Left forelimb (tissue), 1 donor: ENCODE measurements at places on chromosomes 7 and 10.
A peak's percentile ranks its signal among the peaks of the same experiment; 100 is the strongest.

- DNase-seq, result no peak
These were observed 74.9 kb downstream of the PCGF5 start for GRCh38 chr10:91295346-91295745.

GRCh38 chr7:132255898-132256297, 320.4 kb downstream of the PLXNA4 start:
- DNase-seq, result no peak

GRCh38 chr10:88544140-88544870, 38.8 kb downstream of the RNLS start:
- no peak for DNase-seq

DNA sequence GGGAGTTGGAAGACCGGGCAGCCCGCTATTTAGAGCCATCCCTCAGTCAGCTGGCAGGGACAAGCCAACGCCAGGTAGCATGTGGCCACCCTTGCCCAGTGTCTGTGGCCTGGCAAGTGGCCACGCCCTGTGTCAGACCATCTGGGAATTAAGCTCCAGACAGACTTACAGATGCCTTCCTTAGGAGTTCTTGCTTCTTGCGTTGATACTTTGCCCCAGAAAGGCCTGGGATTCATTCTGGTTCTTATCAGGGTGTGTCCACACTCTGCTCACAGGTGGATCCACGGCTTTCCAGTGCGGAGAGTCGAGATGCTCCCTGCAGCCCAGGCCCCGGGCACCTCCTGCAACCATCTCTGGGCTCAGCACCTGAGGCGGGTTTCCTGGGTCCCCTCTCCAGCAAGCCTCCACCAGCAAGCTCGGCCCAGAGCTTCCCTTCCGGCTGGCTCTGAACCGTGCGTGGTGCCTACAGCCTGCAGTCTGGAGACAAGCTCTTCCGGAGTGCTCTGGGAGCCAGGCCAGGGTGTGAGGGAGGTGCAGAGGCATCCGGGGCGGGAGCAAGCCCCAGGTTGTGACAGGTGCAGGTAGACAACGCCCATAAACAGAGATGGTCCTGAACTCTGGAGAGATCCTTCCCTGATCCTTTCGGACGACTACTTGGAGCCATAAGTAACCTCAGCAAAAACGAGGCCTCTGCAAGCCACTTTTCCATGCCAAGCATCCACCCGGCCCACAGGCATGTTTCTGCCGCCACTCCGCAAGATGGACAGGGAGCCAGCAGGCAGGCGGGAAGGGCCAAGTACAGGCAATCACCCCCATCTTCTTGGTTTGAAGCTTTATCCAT, 32.3 kb upstream of the PPIF start:
- no peak for DNase-seq

DNA sequence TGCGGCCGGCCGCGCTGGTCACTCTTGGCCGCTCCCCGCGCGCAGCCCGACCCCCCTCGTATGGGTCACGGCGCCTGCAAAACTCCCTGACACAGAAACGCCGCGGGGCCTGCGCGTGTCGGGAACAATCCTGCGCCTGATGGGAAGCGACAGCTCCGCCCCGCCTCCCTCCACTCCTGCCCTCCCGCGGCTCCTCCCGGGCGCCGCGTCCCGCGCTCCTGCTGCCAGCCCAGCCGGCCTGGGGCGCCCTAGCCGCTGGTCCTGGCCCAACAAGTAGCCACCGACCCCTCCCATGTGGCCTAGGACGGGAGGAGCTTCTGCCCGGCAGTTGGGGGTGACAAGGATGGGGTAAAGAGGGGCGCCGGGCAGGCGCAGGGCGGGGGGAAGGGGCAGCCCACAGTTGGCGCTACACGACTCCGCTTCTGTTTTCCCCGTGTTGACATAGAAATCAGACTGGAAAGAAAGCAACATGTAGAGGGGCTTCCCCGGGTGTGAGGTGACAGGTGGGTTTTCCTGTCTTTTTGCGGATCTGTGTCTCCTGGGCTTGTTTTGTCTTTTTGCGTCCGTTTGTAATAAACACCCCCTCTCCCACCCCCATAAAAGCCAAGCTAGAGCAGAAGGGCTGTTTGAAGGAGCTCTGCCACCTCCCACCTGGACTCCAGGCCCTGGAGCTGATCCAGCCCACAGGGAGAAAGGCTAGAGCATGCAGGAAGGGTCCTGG, 35.1 kb upstream of the PAX2 start:
- DNase-seq, result no peak

DNA sequence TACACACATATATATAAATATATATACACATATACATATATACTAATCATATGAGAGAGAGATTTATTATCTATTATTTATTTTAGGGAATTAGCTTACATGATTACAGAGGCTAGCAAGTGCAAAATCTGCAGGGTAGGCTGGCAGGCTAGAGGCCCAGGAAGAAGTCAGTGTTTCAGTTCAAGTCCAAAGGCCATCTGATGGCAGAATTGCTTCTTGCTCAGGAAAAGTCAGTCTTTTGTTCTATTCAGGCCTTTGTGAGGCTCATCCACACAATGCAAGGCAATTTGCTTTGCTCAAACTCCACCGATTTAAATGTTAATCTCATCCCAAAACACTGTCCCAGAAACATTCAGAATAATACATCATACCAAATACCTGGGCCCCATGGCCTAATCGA, 2.6 kb upstream of the C10orf120 start:
- DNase-seq, result no peak

GRCh38 chr7:20651960-20652544, 36.6 kb downstream of the ABCB5 start:
- DNase-seq, result no peak

DNA sequence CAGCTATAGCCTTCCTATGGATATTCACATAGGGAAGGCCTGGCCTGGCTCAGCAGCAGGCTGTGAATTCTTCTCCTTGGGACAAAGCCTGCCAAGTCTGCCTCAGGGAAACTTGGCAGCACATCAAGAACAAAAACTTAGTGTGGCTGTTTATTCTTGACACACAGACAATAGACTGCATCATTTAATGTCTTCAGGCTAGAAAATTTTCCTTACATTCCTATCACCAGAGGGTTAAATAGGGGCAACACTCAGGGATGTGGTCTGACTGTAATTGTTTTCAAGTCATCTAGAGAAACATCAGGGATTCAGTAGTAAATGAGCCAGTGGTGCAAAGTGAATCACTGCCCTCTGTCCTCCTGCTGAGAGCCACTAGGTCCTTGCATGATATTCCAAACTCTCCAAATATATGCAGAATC, 137.3 kb downstream of the SEMA3C start:
- no peak for DNase-seq

- DNase-seq, result no peak
These were observed 123.7 kb downstream of the GALNT17 start for GRCh38 chr7:71255537-71256178.

- no peak for DNase-seq
These were observed 158.8 kb downstream of the DIP2C start for GRCh38 chr10:530717-531116.

DNA sequence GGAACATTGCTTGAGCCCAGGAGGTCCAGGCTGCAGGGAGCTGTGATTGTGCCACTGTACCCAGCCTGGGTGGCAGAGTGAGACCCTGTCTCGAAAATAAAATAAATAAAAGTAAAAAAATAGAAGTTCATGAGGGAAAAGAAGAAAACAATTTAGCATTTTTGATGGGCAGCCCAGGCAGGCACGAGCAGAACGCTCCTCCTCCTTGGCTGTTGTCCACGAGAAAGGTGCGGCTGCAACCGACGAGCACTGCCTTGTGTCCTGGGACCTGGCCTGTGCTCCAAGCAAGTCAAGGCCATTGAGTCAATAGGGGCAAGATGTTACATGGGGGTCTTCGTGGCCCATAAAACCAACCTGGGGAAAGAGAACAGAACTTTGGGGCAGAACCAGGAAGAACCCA, 25.6 kb downstream of the EBF3 start:
- no peak for DNase-seq

DNA sequence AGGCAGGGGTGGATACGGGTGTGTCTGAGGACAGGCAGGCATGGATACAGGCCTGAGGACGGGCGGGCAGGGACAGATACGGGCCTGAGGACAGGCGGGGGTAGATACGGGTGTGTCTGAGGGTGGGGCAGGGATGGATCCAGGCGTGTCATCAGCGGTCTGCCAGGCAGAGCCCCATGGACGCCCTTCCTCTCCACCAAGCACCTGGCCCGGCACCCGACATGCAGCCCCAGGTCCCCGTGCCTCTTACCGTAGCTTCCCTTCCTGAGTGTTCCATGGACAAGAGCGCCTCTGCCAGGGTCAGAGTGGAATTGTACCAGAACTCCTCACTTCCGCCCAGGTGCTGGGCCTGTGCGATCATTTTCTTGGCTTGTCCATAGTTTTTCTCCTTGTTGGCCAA, 74.6 kb upstream of the NKX6-2 start:
- DNase-seq, result peak; percentile 60

DNA sequence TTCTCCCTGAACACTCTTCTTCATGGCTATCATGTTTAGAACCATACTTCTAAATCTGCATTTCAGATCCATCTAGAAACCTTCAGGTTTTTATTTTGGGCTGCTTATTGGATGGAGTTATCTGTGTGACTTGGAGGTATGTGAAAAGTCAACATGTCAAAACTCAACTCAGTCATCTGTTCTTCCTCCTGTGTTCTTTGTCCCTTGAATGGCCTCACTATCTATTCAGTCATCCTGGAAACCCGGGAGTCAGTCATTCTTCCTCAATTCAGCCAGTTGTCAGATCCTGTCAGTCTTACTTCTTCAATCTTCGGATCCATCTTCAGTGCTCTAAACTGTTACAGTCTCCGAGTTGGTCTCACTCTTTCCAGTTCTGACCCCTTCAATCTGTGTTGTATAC, 52.2 kb downstream of the VKORC1L1 start:
- no peak for DNase-seq

DNA sequence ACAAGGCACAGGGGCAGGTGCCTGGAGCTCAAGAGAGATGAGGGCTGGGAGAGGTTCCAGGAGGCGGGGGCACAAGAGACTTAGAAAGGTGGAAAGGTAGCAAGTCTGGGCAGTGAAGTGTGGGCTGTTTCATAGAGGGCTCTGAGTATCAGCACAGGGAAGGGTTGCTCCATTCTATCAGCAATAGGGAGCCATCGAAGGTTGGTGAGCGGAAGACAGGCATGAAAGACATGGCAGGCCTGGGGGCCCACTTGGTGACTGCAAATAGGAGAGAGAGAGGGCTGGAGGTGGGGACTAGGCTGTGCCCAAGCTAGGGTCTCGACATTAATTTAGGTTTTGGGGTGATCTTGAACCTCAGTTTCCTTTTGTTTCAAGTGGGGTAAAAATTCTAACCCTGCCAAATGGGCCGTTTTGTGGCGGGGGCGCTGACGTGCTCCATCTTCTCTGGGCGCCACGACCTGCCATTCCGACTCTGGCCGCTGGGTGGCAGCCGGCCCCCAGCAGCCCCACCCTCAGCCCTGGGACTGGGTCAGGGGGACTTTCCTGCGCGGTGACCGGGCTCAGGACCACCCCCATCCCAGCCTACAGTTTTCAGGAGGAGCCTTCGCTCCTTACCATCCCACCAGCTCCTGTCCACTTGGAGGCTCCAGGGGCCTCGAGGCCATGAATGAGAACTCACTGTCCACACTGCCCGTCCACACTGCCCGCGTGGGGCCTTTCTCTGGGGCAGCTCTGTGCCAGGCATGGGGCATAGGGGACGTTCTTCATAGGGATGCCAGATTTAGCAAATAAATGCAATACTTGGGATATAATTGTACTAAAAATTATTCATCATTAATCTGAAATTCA, 37.2 kb upstream of the PCBD1 start:
- peak; percentile 78 for DNase-seq

- no peak for DNase-seq
These were observed 9.3 kb downstream of the KNDC1 start for GRCh38 chr10:133169173-133169947.

GRCh38 chr10:87850742-87851205, 12.6 kb downstream of the KLLN start:
- DNase-seq, result no peak

- DNase-seq, result no peak
These were observed 107.1 kb downstream of the DLG5 start for GRCh38 chr10:77819210-77820112.

- DNase-seq, result no peak
These were observed 160.8 kb upstream of the PODXL start for GRCh38 chr7:131717181-131717580.

- peak; percentile 68 for DNase-seq
These were observed 32.6 kb downstream of the STRIP2 start for GRCh38 chr7:129466796-129467195.

DNA sequence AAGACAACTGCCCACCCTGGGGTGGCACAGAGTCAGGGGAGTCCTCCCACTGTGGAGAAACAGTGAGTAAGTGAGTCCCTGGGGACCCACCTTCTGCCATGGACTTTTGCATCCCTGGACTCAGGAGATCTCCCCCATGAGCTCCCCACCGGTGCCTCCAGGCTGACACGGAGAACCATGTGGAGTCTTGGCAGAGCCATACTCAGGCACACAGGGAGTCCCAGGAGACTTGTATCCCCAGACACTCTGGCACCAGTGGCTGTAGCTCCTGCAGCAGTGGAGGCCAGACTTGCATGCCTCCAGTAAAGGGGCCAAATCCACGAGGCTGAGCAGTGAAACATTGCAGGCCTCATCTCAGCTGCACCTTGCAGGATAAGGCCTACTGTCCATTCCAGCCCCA, 791.4 kb downstream of the PCDH15 start:
- no peak for DNase-seq

GRCh38 chr10:22631185-22631584, 83.2 kb downstream of the PIP4K2A start:
- DNase-seq, result no peak

- no peak for DNase-seq
These were observed 24.4 kb downstream of the TMEM273 start for GRCh38 chr10:49163741-49164140.

DNA sequence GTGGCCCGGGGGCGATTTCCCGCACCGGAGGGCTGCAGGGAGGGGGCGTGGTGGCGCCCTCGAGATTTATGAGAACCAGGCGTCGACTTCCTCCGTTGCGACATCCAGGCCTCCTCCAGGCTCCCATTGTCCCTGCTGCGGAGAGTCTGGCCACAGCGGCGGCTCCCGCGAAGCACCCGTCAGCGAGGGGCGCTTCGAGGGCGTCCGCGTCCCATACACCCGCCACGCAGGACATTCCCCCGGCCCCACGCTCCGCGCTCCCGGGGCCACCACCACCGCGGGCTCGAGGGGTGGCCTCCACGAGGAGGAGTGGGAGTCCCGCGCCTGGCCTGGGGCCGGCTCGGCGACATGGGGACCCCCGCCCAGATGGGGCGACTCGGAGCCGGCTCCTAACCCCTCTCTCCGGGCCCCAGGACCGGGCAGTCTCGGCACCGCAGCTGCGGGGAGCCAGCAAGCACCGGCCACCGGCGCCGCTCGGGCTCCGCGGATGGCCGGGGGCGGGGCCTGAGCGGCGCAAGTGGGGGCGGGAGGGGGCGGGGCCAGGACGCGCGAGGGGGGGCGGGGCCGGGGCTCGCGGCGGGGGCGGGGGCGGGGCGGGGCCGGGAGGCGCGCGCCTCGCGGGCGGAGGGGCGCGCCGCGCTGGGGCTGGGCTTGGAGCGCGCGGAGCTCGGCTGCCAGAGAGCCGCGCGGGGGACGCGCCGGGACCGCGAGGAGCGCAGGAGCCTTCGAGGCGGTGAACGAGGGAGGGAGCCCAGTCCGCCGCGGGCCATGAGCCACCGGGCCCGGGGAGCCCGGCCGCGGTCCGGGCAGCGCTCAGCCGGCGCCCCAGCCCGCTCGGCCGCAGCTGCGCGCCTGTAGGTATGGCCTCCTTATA, at the start of gene SH2B2:
Gene SH2B2 (plus strand): TSS at position 632 of the 874 bp plus-strand sequence. CDS start 13,683 bp downstream, outside the sequence.
- peak; percentile 80 for DNase-seq

GRCh38 chr7:94003446-94004023, 620 bp downstream of the BET1 start:
- no peak for DNase-seq
